ENCODE measurements at places on chromosomes 3 and 15.
A peak's percentile ranks its signal among the peaks of the same experiment; 100 is the strongest.

- DNase-seq = no peak
These were observed 38.8 kb upstream of the ADAMTS9 start for GRCh38 chr3:64726414-64727090.

DNA sequence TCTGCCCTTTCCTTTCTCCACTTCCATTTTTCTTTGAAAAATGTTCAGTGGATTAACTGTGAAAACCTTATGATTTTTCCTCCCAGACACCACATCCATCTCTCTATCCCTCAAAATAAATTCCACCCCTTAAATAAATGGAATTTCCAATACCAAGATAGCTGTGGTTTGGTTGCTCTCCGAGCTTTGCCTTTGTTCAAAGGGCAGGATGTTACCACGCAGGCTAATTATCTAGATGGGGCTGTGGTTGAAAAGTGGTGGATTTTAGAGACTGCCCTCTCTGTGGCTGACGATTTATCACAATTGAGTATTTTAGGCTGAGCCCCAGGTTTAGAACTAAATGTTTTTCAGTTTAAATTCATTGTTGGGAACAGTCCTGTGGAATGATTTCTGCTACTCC, 36.9 kb upstream of the CMSS1 start:
- DNase-seq = no peak

DNA sequence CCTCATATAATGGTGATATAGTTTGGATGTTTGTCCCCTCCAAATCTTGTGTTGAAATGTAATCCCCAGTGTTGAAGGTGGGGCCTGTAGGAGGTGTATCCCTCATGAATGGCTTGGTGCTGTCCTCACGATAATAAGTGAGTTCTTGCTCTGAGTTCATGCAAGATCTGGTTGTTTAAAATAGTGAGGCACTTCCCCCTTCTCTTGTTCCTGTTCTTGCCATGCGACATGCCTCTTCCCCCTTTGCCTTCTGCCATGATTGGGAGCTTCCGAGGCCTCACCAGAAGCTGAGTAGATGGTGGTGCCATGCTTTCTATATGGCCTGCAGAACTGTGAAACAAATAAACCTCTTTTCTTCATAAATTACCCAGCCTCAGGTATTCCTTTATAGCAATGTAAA, 39.2 kb downstream of the REC114 start:
- no peak for DNase-seq

GRCh38 chr15:60616147-60616546, 137.2 kb upstream of the ICE2 start:
- DNase-seq = no peak

DNA sequence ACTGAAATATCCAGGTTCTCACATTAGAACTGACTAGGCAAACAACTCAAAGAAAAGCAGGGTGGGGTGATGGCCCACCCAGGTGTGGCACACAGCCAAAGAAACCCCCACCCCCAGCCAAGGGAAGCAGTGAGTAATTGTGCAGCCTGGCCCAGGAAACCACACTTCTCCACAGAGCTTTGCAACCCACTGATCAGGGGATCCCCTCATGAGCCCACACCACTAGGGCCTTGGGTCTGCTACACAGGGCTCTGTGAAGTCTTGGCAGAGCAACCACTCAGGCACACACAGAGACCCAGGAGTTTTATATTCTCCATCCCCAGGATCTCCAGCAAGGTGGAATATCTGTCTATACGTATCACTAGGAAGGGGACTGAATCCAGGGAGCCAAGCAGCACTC, 22.2 kb upstream of the TRIM42 start:
- DNase-seq = no peak

GRCh38 chr3:171700653-171701052, 109.6 kb downstream of the PLD1 start:
- no peak for DNase-seq

DNA sequence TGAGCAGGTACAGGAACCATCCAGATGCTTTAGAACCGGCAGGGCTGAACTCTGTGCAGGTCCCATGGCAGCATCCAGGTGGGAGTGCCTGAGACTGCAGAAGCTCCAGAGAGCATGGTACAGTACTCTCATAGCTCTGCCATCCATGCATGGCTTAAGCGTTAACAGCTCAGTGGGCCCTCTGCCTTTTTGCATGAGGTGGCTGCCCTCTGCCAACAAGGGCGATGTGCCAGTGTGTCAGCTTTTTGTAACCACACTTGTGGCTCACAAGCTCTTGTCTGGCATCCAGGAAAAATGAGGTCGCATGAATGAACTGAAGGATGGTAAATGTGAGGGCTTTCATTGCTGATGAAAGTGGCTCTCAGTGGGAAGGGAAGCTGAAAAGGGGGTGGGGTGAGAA, 950.1 kb downstream of the DIPK2A start:
- no peak for DNase-seq

DNA sequence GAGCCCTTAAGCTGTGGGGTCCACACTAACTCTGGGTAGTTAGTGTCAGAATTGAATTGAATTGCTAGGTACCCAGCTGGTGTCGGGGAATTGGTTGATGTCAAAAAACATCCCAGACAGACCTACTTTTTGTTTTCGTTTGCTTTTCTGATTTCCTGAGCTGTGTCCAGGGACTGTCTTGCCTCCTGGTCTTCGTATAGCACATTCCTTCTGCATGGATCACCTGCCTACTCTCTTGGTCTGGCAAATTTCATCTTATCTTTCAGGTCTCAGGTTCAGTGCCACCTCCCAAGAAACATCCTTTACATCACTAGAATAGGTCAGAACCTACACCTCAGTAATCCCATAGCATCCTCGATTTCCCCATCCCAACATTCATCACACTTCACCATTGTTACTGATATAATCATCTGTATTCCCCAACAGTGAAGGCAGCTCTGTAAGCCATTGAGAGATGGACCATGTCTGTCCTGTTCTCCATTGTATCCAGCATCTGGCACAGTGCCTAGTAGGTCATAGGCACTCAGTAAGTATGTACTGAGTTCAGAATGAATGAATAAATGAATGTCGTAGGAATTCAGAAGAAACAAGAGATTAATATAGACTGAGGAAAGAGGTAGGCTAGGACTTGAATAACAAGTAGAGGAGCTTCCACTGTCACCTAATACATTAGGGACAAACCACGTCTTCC, 81.2 kb downstream of the ANP32A start:
- no peak for DNase-seq

DNA sequence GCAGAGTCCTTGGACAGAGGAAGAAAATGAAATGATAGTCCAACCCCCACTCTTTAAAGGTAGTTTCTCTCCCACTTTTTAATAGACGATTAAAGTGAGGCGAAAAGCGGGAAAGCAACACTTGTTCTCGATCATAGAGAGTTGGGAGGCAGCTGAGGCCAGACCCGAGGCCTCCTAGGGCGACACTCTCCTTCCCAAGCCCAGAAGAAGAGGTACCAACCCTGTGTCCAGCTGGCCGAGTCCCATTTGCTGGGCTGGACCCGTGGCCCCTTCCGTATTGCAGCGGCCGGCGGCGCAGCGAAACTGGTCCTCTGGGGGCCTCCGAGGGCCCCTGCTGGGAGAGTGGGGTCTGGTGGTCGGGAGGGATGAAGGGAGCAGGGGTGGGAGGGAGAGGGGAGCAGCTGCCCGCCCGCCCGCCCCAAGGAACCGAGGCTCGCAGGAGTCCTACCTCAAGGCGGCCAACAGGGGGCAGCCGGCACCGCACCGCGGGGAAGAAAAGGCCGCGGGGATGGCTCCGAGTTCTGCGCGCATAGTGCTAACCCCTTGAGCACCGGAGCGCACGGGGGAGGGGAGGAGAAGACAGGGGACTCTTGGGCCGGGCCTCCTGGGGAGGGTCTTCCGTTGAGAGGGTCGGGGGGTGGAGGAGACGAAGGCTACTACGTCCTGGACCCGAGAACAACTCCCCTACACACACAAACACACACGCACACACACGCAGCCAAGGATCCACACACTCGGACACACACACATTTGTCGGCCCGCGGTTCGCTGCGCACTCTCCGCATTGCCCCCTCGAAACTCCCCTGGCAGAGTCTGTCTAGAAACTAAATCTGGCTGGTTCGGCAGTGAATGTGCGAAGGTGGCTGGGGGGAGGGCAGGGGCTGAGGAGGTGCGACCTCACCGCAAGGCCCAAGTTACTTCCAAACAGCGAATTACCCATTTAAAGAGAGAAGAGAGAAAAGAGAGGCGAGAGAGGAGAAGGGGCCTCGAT, 2.0 kb downstream of the WNT5A start:
- peak; percentile 92 for DNase-seq

DNA sequence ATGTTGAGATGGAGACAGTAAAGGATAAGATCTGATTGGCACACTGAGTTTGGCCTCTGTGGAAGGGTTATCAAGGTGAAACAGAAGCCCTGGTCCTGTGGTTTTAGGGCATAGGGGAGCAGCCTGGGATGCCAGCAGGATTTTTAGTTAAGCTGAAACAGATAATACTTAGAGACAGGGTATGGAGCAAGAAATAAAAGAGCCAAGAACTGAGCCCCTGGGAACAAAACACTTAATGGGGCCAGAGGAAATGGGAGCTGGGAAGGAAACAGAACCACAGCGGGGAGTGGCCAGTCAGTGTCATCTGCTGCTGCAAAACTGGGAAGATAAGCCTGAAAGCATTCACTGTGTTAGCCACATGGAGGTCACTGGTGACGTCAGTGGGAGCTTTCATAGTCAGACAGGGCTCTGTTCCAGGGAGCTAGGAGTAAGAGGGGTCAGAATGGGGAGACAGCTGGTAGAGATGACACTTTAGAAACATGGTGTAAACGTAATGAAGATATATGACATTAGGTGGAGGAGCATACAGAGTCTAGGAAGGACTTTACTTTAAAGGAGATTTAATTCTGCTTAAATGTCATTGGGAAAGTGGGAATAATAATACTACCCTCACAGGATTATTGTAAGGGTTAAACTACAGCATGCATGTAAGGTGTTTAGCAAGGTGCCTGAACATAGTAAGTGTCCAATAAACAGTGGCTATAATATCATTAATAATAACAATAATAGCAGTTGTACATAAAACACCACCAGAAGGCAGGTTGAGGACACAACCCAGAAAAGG, 172.7 kb upstream of the CTNNB1 start:
- no peak for DNase-seq

DNA sequence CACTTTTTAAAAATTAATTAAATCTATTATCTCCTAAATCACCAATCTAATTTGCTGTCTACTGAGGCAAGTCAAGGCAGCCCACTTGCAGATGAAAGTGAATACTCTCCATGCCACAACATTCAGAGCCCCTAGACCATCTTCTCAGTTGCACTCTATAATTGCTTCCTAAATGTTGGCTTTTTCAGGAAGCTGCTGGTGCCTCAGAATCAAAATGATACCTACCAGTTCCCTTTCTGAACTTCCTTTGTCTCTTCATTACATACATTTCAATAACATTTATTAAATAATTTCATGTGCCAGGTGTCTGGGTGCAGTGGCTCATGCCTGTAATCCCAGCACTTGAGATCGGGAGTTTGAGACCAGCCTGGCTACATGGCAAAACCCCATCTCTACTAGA, 124.1 kb downstream of the SERPINI1 start:
- DNase-seq = no peak

DNA sequence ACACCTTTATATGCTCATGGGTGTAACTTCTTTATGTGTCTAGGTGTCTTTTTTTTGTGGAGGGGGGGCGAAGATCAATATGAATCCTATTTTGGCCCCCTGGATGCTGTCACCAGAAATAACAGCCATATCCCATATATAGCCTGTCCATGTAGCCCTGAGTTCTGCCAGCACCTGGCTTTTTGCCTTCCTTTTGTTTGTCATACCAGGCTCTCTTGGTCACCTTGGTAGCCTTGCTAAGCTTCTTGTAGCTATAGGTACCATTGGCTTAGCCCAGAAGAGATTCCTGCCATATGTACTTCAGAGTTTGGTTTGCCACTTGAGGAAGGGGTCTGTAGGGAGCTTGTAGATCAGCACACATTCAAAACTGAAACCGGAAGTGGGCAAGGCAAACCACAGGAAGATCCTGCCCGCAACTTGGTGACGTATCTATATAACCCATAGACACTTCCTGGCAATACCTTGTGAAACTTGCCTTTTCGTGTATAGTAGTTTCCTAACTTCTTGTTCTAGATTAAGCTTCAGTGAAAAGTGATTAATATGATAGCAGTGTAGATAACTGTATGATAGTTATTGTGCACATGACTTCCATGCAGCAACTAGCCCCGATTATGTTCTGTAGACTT, 11.9 kb downstream of the RASA2 start:
- DNase-seq = no peak

DNA sequence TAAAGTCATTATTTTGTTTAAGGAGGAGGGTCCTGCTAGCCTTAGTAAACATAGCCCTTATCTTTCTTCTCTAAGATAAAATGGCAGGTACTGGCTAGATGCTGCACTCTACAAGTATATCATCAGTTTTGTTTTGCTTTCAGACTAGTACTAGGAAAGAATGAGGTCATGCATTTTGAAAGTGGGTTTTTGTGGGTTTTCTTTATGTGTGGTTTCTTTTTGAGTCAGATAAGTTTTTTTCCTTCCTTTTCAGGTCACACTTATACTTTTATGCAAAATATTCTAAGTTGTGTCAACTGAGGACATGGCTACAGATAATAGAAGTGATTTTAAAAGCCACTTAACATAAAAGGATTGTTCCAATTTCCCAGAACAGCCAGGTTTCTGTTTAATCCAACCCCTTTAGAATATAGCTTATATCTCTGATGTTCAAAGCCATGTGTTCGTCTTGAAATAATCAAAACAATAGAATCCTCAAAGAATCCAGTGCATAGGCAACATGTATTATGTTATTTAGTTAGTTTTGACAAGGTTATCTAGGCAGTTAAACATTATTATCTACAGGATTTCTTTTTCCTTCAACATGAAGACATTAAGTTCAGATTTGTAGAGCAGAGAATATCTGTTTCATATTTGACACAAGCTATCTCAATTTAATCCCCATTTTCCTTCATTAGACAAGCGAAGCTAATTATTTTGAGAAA, 406.2 kb downstream of the RBMS3 start:
- DNase-seq = peak; percentile 18

GRCh38 chr15:69685512-69686452, 233.2 kb downstream of the RPLP1 start:
- DNase-seq = no peak

DNA sequence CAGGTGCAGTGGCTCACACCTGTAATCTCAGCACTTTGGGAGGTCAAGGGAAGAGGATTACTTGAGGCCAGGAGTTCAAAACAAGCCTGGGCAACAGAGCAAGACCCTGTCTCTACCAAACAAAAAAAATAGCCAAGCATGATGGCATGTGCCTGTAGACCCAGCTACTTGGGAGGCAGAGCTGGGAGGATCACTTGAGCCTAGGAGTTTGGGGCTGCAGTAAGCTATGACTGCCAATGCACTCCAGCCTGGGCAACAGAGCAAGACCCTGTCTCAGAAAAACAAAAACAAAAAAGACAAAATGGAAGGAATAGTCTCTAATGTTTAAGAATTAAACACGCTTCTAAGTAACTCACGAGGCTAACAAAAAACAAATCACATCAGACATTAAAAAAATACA, 106.5 kb downstream of the DLG1 start:
- no peak for DNase-seq

- DNase-seq = no peak
These were observed 44.0 kb downstream of the CHSY1 start for GRCh38 chr15:101207867-101208288.

GRCh38 chr15:26658290-26658689, 114.6 kb downstream of the GABRB3 start:
- DNase-seq = no peak

GRCh38 chr3:125019271-125019670, 36.5 kb downstream of the HEG1 start:
- DNase-seq = no peak
